ENCODE measurements at places on chromosomes 3 and 15. TPM values are rescaled to one million over a fixed set of nuclear protein-coding genes. Genes with fewer than 3 reads are reported as not detected.

- no peak for DNase-seq
- H3K27me3 ChIP-seq = no peaks in the 10 kb centered on the region
- peak overlapping the region; percentile 66 for H3K4me3 ChIP-seq
- H3K4me1 ChIP-seq = peaks cover 46% of the 10 kb centered on the region
These were observed 30.7 kb upstream of the TNIK start for GRCh38 chr3:171490901-171491300.

DNA sequence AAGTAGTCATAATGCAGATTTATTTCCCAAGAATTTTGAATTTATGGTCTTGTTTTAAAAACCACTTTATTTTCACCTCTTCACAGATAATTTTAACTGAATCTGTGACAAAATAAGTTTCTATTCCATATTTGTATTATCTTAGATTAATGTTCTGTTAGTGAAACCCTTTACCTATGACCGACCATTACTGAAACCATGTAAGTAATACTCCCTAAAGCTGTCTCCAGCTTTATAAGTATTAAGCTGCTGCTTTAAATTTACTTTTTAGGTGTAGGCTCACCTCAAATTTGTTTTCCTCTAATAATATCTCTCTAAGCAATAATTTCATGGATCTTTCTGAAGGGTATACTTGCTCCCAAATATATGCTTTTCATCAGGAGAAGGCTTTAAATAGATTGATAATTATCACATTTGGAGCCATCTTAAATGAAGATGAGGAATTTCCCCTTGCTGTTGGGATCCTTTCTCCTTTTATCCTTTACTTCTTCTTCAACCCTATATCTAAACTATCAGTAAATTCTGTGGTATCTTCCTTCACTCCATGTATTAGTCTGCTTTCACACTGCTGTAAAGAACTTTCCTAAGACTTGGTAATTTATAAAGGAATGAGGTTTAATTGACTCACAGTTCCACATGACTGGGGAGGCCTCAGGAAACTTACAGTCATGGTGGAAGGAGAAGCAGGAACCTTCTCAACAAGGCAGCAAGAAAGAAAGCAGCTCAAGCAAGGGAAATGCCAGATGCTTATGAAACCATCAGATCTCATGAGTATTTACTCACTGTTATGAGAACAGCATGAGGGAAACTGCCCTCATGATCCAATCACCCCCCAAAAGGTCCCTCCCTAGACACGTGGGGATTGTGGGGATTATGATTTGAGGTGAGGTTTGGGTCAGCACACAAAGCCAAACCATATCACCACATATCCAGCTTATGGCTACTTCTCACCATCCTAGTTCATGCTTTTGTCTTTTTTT is 92.3 kb upstream of the P2RY1 start:
- H3K36me3 ChIP-seq = no peaks in the 10 kb centered on the region
- H3K4me1 ChIP-seq = peaks cover 9% of the 10 kb centered on the region
- no peak overlapping the region for H3K4me3 ChIP-seq
- DNase-seq = no peak
- no peak overlapping the region for H3K27ac ChIP-seq

- no peaks in the 10 kb centered on the region for H3K4me1 ChIP-seq
- H3K4me3 ChIP-seq = no peak overlapping the region
- no peaks in the 10 kb centered on the region for H3K27me3 ChIP-seq
- no peak for DNase-seq
- H3K36me3 ChIP-seq = no peaks in the 10 kb centered on the region
- H3K27ac ChIP-seq = no peak overlapping the region
These were observed 7.6 kb downstream of the NMNAT3 start for GRCh38 chr3:139670196-139670595.

- no peaks in the 10 kb centered on the region for H3K36me3 ChIP-seq
- peaks cover 6% of the 10 kb centered on the region for H3K4me1 ChIP-seq
- H3K4me3 ChIP-seq = no peak overlapping the region
- no peaks in the 10 kb centered on the region for H3K27me3 ChIP-seq
- DNase-seq = no peak
These were observed 517.2 kb upstream of the CBLB start for GRCh38 chr3:106386050-106386449.

- H3K36me3 ChIP-seq = no peaks in the 10 kb centered on the region
- H3K4me1 ChIP-seq = no peaks in the 10 kb centered on the region
- no peak overlapping the region for H3K4me3 ChIP-seq
- DNase-seq = no peak
- no peaks in the 10 kb centered on the region for H3K27me3 ChIP-seq
These were observed 799.8 kb downstream of the NSUN3 start for GRCh38 chr3:94862703-94863102.

GRCh38 chr3:3735919-3736318 is 63.3 kb upstream of the LRRN1 start:
- H3K4me1 ChIP-seq = no peaks in the 10 kb centered on the region
- no peaks in the 10 kb centered on the region for H3K36me3 ChIP-seq
- H3K4me3 ChIP-seq = no peak overlapping the region
- H3K27me3 ChIP-seq = no peaks in the 10 kb centered on the region

GRCh38 chr3:15796331-15796730 is 1.4 kb downstream of the ANKRD28 start:
- H3K27ac ChIP-seq = peak overlapping the region; percentile 92
- DNase-seq = no peak
- H3K4me3 ChIP-seq = peak overlapping the region; percentile 81
- H3K36me3 ChIP-seq = peaks cover 32% of the 10 kb centered on the region

Gene LCTL
- not detected for total RNA-seq

Gene TTLL13
- 1.3 TPM for total RNA-seq

Gene CCDC9B
- 0.41 TPM for total RNA-seq

Gene PDE12
- total RNA-seq = 26.4 TPM
